ENCODE measurements at places on chromosomes 2 and 18.
A peak's percentile ranks its signal among the peaks of the same experiment; 100 is the strongest.

GRCh38 chr2:169426069-169426663, 53.1 kb upstream of the BBS5 start:
- DNase-seq = no peak

GRCh38 chr2:126527836-126528490, 128.0 kb upstream of the GYPC start:
- peak; percentile 37 for DNase-seq

DNA sequence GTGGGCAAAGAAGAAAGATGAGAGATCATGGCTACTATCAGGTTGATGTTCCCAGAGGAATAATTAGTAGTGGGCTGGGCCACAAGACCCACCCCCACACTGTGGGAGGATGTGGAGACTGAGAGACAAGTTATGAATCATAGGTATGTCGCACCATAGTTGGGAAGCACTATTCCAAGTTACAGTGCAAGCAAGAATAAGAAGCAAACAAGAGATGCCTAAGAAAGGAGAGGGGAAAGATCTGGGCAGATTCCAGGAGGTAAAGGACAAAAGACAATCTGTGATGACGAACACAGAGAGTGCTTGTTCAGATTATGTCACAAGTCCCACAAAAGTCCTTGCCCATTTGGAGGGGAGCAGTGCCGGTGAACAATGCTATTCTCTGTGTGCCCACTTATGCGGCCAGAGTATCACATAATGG, 56.6 kb downstream of the FAM228A start:
- DNase-seq = no peak

- DNase-seq = no peak
These were observed 39.1 kb upstream of the MAP4K4 start for GRCh38 chr2:101658387-101658786.

GRCh38 chr2:28403370-28403956, 10.8 kb downstream of the FOSL2 start:
- no peak for DNase-seq

- no peak for DNase-seq
These were observed 86.7 kb downstream of the VIT start for GRCh38 chr2:36783246-36783645.

DNA sequence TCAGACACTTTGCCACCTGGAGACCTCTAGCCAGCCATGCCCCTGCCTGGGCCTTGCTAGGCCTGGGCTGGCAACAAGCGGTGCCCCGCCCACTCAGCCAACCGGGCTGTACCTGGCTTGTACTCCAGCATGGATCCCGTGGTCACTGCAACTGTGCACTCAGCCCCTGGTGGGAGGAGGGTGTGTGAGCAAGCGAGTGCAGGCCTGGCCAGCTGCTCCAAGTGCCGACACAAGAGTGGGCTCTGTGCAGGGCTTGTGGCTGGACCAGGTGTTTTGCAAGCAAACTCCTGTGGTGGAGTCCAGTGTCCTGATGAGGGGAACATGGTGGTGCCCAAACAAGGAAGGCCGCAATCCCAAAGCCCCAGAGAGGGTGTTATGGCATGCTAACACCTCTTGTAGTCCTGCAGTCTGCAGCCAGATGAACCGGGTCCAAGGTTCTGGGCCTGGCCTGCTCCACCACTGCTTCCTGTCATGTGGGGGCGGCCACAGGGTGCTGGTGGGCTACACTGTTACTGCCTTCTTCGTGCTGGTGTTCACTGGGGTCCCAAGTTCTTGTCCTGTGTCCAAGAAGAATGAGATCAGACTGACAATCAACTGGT, 60.1 kb upstream of the CD28 start:
- no peak for DNase-seq

GRCh38 chr2:201414099-201415023, 36.9 kb downstream of the TRAK2 start:
- DNase-seq = no peak

Measured in stimulated activated CD8-positive, alpha-beta memory T cell treated with anti-CD3 and anti-CD28 coated beads, Interleukin-7, amount 100 ng/mL, for 1 hour (primary cell).